ENCODE measurements at places on chromosomes 2 and 18.

DNA sequence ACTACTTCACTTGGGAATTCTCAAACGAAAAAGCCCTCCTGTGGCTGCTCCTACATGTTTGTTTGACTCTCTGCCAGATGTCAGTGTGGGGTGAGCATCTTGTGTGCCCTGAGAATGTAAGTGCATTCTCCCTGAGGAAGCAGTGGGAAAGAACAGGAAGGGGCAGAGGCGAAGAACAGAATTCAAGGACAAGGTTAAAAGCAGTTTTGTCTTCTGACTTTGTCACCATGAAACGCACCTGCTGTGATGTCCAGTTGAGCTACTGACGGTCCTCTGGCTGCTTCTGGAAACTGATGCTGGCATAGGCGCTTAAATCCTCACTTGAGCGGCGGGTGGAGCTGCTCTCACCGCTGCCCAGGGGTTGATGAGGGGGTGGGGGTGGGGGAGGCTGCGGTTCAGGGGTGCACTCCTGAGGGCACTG is 4.9 kb downstream of the IRS1 start:
- no peak for DNase-seq

DNA sequence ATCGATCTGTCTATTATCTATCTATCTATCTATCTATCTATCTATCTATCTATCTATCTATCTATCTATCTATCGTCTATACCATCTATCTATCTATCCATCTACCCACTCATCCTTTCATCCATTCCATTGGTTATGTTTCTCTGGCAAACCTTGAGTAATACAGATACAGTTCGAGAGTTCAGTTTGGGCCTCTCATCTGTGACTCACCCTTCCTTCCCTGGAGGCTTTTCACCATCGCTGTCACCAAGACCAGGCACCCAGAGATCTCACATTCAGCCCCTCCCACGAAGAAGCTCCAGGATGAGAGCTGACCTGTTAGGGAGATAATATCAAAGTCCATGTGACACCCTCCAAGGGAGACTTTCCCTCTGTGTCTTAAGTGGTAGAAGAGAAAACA is 164.1 kb upstream of the CELF4 start:
- DNase-seq: no peak

DNA sequence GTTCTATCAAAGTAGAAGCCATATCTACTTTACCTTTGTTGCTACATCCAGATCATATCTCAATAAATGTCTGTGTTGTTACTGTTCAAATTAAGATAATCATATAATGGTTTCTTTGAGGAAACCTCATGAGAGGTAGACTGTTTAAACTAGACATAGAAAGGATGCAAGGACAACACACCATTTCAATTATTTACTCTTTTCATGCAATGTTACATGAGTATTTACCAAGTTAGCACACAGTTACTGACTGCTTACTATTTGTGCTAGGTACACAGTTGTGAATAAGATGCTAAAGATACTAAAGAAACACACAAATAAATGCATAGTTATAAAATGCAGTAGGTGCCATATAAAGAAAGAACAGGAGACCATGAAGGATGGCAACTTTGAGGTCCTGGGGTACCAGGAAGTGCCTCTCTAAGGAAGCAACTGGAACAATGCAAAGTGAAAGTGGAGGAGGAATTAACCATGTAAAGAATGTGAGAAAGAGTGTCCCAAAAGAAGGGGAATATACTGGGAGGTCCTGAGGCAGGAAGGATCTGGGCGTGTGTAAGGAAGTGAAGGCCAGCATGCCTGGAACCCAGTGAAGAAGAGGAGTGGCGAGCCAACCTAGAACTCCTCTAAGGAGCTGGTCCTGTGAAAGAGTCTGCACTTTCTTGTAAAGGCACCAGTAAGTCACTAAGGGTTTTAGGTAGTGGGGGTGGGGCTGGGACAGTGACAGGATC is 39.4 kb downstream of the RBMS1 start:
- no peak for DNase-seq

DNA sequence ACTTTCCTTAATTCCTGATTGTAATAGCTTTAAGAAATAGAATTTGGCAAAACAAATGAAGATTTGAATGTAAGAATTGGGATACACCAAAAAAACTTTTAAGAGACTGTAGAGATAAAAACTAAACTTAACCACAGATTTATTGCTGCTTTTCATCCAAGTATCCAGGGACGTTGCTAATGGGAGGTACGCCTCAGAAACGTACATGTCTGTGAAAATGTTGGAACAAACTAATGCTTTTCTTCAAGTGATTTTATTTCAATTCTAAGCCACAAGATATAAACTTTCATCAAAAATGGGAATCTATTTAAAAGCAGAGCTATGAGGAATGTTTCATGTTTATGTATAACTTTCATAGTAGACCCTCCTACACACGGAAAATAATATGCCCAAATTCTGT is 66.3 kb downstream of the ARHGAP15 start:
- DNase-seq: no peak

DNA sequence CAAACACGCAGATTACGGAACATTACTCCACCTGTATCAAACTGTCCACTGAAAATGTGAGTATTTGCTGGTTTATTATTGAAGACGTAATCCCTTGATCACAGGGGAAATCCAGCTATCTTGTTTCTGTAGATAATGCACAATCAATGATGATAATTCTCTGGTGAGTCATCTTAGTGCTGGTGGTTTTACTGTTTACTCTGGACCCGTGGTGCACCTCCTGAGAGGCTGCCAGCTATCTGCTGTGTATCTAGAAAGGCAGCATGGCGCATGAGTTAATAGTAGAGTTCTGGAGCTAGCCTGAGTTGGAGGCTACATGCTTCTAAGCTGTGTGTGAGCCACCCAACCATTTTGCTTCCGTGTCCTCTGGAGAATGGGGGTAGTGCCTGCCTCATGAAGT is 6.5 kb downstream of the NCAPH start:
- DNase-seq: peak; percentile 59

DNA sequence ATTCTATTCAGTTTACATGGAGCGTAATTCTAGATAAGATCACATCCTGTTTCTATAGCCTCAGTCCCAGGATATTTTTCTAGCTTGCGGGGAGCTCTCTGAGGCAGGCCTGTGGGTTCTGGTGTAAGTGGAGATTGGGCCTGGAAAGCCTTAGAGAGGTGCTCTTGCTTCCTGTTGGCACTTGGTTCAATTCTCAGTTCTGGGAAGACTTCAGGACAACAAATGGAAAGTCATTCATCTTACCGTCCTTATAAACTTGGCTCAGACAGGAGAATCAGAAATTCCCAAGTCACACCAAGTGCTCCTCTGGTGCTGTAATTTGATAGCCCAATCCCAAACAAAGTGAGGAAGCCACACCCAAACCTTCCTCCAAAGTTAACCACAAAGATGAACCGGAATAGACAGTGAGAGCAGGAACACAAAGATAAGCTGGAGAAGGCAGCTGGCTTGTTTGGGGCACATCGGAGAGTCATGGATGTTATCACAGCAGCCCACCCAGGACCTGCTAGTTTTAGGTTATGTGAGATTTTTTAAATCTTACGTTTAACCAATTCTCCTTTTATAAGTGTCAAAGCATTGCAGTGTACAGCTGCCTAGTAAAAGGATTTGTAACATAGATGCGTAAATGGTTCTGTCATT is 144.3 kb upstream of the MAP3K20 start:
- DNase-seq: no peak

DNA sequence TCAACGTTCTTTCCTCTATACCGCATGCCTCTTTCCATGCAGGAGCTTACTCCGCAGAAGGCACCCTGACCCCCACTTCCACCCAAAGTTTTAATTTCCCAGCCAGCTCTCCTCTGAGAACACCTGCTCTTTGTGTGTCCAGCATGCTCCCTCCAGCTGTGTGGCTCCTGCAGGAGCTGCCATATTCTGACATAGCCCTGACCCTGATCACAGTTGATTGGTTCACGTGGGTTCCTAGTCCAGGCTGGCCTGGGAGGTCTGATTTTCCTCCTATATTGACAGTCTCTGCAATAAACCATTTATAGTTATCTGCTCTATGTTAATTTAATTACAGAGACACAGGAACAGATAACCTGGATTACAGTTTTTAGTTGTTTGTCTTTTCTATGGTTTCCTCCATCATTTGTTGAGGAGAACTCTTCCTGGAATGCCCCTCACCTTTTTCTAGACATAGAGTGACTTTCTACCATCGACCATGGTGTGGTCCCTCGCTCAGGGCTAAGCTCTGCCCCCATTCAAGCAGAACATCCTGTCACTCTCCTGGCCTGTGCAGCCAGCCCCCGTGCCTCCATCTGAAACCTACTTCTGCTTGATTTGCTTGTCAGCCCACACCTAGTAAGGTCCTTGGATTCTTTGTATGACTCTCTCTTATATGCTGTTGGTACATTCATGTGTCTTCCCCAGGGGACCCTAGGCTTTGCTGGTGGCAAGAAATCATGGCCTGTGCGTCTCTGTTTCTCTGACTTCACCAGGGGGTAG is 231.5 kb downstream of the LPIN1 start:
- no peak for DNase-seq

GRCh38 chr18:6374935-6375529 is 39.7 kb downstream of the L3MBTL4 start:
- DNase-seq: no peak

DNA sequence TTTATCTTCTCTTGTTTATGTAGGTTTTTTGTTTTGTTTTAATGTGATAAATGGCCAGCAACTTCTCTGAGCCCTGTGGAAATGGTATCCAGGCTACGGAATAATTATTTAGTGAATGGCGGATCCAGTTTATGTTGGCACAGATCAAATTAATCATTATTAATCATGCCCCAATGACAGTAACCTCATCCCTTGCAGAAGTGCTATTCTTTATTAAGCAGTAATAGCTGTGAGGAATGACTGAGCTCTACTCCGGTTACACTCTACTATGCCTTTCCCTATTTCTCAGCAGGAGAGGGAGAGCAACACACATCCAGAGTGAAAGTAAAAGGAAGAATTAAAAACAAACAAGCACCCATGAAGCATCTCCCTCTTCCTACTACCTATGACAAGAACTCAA is 84.8 kb downstream of the SETBP1 start:
- no peak for DNase-seq

DNA sequence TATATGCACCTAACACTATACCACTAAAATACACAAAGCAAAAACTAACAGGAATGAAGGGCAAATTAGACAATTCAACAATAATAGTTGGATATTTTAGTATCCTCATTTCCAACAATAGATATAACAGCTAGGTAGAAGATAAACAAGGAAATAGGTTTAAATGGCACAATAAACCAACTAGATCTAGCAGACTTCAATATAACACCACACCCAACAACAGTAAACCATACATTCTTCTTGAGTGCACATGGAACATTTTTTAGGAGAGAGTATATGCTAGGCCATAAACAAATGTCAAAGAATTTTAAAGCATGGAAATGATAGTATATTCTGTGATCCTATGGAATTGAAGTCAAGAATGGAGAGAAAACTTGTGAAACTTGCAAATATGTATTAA is 138.4 kb downstream of the NDUFA10 start:
- DNase-seq: no peak

DNA sequence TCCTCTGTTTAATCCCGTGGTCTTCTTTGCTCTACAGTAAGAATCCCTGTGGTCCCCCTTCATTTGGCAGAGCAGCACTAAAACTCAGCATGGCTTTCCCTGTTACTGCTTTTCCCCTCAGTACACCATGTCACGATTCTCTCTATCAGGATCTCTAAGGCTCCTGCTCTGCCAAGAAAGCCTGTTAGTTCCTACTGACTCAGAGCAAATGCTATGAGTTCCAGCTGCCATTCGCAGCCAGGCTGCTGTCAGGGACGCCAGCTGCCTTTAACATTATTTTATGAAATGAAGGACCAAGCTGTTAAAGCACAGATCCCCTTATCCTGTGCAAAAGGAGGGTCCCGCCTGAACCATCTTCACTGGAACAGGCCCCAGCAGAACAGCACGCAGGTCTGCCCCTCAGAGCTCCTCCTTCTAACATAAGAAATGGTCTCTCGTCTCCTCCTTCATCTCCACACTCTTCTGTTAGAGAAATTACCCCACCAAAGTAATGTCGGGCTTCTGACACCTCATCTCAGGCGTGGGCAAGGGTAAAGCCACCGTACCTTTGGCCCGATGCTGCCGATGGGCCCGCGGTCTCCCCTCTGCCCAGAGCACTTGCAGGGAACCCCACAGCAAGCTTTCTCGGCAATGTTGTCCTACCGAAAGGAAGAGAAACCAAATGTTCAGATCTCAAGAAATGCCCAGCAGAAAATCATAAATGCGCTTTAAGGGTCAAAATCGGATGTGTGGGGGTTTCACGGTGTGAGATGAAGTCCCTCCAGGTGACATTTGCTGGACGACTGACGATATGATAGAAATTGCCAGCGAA is 52.6 kb downstream of the COL6A3 start:
- no peak for DNase-seq

DNA sequence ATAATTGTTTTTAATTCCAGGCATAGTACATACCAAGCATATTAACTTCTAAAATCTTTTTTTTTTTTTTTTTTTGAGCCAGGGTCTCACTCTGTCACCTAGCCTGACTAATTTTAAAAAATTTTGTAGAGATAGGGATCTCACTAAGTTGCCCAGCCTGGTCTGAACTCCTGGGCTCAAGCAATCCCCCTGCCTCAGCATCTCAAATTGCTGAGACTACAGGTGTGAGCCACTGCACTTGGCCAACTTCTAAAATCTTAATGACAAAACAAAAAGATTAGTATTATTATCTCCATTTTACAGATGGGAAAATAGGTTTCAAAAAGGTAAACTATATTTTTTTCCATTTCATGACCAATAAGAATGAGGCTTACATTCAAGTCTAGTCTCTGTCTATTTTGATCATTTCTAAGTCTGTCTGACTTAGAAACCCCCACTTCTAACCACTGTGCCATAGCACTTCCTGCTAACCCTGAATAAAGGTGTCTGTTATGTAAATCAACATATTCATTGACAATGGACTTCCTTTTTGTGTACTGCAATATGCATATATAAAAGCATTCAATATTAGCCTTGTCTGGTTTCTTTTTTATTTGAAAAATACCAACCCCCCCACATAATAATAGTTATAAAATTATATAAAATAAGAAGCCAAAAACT is 28.7 kb upstream of the ZEB2 start:
- no peak for DNase-seq

DNA sequence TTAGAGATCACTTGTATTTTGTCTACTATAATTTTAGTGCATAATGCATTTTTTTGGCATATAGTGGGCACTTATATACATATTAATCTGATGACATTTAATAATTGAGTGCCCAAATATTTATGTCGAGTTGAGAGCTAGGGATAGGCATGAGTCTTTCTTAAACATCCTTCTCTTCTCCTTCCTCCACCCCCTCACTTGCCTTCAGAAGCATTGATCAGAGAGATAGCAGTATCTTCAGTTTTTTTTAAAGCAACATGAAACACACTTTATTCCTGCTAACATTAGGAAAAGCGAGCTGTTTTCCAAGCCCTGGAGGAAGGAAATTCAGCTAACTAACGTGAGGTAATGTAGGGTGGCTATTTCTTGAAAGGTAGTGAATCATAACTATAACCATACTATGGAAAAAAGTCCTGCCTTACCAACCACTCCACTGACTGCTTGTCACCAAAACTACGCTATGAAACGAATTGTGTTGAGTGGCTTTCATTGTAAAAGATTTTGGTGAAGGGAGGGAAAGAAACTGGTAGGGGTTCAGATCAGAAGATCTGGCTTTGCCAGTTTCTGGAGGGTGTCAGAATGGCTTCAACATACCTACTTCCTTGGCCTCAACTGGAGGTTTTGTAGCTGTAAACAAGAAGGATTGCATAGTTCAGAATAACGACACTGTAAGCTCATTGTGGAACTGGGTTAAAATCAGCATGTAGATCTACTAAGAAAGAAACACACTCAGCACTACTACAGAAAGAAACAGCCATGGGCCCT is 2.3 kb upstream of the ITGA4 start:
- no peak for DNase-seq

Measured in T-helper 17 cell (primary cell).